ENCODE measurements at places on chromosomes 4 and X.

DNA sequence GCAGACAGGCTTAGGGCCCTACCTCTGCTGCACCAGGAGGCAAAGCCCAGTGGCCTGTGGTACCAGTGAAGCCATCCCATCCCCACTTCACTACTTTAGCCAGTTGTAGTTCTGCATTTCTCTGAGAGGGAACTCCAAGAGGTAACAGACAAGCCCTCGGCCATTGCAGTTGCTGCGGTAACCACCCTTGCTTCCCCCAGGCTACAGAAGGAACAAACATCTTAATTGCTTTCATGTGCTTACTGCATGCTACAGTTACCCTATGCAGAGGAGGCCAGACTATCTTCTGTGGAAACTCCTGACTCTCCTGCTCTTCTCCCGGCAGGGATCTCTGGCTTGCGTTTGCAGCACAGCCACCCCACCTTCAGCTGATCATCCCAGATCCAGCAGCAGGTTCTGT is 67.8 kb downstream of the SPIN4 start:
- no peak for DNase-seq

- DNase-seq: no peak
Measured at GRCh38 chrX:95509474-95509873, 1175.2 kb upstream of the DIAPH2 start.

- DNase-seq: no peak
Measured at GRCh38 chr4:23084559-23085248, 392.0 kb downstream of the GBA3 start.

DNA sequence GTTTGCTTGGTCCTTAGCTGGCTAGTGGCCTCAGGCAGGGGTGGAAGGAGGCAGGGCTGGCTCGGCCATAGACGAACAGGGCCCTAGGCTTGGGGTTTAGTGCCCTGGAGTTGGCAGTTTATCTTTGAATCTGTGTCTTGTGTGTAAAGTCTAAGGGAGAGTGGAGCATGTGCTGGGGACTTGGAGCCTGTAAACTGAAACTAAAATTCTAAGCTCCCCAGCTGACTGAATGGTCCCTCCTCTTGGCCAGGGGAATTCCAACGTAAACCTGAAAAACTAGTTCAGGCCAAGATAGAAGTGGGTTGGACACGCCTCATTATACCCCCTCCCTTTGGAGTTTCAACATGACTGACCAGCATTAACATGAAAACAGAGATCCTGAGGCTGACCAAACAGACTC is 46.1 kb upstream of the GPR78 start:
- DNase-seq: no peak

GRCh38 chrX:10450959-10451355 is 169.4 kb downstream of the MID1 start:
- DNase-seq: no peak

DNA sequence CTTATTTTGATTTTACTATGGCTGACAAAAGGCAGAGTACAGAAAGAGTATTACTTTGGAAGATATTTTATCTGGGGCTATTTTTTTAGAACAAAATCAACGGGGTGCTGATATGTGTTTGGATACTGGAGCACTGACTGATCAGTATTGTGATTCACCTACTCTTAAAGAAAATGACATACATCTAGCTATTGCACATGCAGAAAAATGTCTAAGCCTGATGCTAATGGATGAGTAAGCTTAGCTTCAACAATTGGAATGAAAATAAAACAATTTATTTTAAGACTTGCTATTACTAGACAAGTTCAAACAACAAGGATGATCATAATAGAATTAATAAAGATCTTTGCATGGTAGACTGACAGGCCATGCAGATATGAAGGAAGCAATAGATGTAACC is 262.0 kb downstream of the PPP1R2C start:
- DNase-seq: no peak

GRCh38 chr4:146191766-146192458 is 16.4 kb downstream of the LSM6 start:
- DNase-seq: no peak

GRCh38 chr4:144501231-144501780 is 144.7 kb upstream of the HHIP start:
- DNase-seq: no peak

- no peak for DNase-seq
Measured at GRCh38 chr4:125020089-125021034, 294.4 kb upstream of the FAT4 start.

GRCh38 chr4:30720021-30720660 is at the start of gene PCDH7:
PCDH7 (plus strand) TSS chr4:30720369; CDS start chr4:30721423, 1,054 bp downstream.
- no peak for DNase-seq

- DNase-seq: no peak
Measured at GRCh38 chr4:114271031-114271430, 291.6 kb upstream of the ARSJ start.
